ENCODE measurements at places on chromosomes 11 and 22.
A peak's percentile ranks its signal among the peaks of the same experiment; 100 is the strongest.

GRCh38 chr11:61733120-61733978 lies 19.1 kb upstream of the MYRF start:
- DNase-seq, result peak; percentile 74

- no peak for DNase-seq
Observed at GRCh38 chr11:125093502-125093901, 17.9 kb downstream of the TMEM218 start.

DNA sequence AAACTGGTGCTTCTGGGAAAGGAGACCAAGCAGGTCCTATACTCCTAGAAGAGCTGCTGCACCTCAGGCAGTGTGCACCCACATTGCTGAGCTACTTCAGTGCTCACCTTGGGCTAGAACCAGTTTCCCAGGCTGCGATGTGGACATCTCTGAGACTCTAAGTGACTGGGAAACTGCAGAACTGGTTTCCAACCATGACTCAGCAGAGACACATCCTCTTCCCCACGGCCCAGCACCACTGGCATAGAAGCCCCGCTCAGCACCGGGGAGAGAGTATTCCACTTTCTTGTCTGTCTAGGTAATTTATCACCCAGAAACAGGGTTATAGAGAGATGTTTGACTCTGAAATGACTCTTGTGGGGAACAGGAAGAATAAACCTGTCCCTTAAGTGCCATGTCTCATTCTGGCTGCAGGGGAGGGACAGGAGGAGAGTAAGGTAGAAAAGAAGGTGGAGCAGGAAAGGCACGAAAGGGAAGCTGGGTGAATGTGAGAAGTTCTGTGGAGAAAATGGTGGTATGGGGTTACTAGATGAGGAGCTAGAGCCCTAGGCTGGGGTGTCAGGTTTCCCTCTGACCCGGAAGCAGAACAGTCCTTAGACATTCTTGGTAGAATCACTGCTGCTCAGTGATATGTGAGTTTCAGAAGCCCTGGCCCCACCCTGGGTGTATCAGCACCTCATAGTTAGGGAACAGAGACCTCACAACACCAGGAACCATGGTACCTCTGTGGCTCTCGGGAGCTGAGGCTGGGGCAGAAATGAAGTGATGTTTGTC lies 340.4 kb upstream of the NCAM1 start:
- no peak for DNase-seq

DNA sequence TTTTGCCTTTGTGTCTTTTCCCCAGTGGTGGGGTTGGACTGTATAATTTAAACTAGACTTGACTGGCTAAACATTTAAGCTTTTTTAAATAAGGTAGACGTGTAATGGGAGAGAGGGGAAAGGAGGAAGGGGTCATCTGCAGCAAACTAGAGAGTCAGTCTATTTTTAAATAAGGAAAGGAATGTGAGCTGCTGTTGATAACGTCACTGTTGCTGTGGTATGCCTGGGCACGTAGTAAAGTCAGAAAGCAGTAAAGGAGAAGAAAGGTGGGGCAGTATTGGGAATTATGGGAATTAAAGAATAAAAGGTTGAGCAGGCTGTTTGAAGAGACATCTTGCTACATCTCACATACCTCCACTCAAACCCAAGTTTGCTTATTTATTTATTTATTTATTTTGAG lies 80.4 kb upstream of the FSHB start:
- no peak for DNase-seq

- no peak for DNase-seq
Observed at GRCh38 chr11:29962243-29962642, 54.6 kb downstream of the KCNA4 start.

DNA sequence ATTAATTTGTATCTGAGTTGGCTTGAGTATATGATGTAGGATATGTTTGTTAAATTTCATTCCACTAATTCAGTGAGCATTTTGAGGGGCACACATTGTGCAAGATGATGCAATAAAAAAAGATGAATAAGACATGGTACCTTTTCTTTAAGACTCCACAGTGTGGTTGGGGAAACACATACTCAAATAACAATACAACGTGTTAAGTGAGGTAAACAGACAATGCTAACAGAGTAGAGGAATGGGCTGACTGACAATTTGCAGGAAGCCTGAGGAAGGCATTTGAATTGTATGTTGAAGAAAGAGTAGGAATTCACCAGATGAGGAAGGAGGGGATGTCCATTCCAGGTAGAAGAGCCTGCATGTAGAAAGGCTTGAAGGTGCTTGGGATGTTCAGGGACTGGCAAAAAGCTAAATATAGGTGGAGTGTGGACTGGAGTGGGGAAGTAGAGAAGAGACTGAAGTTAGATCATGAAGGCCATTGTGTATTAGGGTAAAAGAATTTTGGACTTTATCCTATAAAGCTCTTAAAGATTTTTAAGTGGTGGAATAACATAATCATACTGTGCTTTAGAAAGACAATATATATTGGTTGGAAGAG lies 6.8 kb downstream of the RNF169 start:
- DNase-seq, result no peak

GRCh38 chr11:117750357-117750756 lies 46.7 kb downstream of the DSCAML1 start:
- no peak for DNase-seq

DNA sequence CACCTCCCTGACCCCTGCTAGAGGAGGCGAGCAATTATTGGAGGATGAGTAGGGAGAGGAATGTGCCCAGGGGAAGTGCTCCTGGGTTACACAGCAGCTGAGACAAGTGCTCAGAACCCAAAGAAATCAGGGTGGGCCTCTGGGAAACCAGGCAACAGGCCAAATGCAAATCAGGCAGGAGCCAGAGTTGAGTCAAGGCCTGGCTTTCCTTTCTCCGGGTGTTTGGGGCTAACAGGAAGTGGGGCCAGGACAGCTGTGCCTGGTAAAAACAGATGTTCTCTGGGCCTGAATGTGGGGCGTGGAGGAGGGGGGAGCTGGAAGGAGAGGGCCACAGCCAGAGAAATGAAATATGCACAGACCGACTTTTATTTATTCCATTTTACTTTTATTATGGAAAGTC lies 22.0 kb downstream of the MFNG start:
- DNase-seq, result no peak

DNA sequence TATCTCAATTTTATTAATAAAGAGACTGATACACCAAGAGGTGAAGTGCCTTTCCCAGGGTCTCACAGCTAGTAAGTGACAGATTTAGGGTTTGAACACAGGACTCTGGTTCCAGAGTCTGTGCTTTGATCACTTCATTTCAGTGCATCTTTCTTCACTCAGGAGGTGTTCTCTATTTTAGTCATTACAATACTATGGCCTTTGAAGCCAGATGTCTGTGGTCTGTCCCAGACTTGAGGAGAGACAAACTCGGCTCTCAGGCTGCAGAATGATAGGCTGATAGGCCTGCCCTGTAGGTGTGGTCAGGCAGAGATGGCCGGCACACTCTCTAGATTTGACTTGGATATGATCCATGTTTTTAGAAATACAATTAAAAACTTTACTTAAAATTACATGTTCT lies 478.5 kb upstream of the CCDC90B start:
- DNase-seq, result no peak

- no peak for DNase-seq
Observed at GRCh38 chr11:126698576-126698975, 302.0 kb downstream of the KIRREL3 start.

DNA sequence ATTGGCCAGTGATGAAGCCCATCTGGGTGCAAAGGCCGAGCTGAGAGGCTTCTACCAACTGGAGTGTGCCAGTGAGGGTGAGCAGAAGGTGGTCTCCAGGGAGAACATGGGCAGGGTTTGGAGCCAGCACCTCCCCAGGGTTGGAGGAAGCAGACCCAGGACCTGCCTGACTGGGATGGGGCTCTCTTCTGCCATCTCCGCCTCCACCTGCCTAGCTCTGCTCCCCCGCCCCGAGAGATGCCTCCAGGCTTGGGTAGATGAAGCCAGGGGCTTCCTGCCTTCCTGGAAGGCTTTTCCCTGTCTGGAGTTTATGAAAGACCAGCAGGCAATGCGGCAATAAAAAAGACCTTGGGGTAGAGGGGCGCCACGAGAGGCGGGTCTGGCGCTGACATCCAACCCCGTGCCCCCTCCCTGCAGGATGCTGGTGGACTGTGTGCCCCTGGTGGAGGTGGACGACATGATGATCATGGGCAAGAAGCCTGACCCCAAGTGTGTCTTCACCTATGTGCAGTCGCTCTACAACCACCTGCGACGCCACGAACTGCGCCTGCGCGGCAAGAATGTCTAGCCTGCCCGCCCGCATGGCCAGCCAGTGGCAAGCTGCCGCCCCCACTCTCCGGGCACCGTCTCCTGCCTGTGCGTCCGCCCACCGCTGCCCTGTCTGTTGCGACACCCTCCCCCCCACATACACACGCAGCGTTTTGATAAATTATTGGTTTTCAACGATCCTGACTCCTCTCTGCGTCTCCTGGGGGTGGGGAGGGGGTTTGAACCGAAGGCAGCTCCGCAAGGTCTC lies 3.3 kb downstream of the SELENOM start:
- no peak for DNase-seq

- no peak for DNase-seq
Observed at GRCh38 chr11:125072218-125072960, 9.3 kb downstream of the SLC37A2 start.

DNA sequence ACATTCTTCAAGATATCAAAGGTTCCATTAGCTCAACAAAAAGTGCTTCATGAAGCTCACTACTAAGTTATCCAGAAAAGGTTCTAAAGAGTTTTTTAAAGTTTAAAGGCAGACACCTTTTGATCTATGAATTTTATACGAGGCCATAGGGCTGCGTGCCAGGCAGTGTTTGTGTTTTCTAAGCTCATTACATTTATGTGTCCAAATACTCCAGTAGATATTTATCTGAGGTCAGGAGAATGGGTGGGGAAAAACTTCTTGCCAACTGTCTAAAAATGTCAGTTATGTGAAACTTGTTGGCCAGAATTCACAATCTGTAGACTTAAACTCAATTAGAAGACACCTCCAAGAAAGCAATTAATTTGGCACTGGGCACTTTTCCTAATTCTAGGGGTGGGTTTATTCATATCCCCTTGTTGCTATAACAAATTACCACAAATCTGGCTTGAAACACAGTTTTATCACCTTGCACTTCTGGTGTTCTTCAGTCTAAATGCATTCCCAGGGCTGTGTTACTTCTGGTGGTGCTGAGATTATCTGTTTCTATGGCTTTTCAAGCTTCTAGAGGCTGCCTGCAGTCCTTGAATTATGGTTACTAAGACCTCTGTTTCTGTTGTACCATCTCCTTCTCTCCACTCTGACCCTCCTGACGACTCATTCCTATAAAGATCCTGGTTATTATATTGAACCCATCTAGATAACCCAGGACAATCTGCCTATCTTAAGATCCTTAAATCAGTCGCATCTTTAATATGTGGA lies 1030.4 kb upstream of the CNTN5 start:
- no peak for DNase-seq

- no peak for DNase-seq
Observed at GRCh38 chr11:135002236-135002635, 590.2 kb upstream of the B3GAT1 start.

GRCh38 chr22:46675479-46675878 lies 55.3 kb downstream of the GRAMD4 start:
- DNase-seq, result no peak

GRCh38 chr22:45946805-45947600 lies 30.0 kb downstream of the WNT7B start:
- no peak for DNase-seq

DNA sequence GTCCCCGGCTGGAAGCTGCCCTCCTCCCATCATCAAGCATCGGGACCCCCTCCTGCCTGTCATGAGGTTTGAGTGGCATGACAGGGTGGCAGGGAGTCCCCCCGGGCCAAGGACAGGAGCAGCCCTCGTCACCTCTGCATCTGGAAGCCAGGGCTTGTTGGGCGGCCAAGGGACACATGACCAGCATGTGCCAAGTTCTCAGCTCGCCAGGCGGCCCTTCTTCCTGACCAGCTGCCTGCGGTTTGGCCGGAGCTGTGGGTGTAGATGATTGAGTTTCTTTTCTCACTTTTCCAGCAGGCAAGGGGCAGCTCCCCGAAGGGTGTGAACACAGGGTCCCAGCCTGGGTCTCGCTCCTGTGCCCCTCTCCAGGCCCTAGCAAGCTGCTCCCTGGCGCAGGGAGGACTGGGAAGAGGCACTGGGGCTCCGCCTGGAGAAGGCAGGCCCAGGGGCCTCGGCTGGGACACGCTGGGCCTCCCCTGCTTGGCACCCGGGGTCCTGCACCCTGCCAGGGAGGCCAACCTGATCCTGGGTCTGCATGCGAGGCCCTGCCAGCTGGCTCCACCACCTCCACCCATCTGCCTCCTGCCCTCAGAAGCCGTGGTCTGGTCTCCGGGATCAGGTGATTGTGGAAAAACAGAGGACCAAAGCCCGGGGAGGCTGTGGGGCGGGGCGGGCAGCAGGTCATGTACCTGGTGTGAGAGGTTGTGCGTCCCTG lies 13.4 kb downstream of the ARHGAP8 start:
- no peak for DNase-seq

DNA sequence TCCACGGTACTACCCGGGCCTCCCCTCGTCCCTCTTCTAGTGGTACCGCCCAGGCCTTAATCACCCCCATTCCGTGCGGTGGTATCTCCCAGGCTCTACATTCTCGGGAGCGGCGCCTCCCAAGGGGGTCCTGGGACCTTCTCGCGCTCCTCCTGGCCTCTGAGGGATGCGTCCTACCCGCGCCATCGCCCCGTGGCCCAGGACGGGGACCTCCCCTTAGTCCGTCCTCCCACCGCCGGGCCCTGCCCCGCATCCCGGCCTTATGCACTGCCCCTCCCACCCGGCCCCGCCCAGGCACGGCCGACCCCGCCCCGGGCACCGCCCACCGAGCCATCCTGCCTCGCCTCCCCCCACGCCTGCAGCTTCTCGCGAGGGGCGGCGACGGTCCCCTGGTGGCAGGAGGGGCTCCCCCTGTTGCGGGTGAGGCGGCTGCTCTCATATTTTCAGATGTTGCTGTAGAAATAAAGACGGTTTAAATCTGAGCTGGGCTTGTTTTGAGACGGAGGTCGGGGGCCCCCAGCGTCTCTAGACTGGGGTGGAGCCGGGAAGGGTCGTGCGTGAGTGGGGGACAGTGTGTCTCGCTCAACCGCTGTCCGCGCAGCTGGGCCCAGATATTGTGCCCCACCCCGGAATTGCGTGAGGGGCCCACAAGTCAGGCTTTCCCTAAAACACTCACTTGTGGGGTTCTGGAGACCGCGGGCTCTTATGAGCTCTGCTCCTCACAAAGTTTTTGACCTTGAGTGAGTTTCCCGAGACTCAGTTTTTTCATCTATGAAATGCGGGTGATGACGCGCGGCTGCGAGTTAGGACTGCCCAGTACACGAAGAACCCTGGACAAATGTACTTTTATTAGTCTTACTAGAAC lies 828 bp upstream of the RAB1B start:
- DNase-seq, result no peak

DNA sequence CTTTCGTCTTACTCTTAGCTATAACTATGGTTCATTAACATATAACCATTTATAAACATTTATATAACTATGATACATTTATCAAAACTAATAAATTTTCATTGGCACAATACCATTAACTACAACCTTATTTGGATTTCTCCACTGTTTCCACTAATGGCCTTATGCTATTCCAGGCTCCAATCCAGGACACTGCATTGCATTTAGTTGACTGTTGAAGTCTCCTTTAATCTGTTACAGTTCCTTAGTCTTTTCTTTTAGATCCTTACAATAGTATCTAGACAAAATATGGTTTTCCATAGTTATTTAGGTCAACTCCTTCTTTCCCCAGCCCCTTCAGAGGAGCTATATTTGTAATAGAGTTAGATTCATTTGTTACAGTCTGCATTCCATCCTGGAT lies 47.2 kb downstream of the CCDC34 start:
- DNase-seq, result no peak

- no peak for DNase-seq
Observed at GRCh38 chr11:131370901-131371790, 731 bp downstream of the NTM start.
